ENCODE measurements at places on chromosomes 5 and 9.

DNA sequence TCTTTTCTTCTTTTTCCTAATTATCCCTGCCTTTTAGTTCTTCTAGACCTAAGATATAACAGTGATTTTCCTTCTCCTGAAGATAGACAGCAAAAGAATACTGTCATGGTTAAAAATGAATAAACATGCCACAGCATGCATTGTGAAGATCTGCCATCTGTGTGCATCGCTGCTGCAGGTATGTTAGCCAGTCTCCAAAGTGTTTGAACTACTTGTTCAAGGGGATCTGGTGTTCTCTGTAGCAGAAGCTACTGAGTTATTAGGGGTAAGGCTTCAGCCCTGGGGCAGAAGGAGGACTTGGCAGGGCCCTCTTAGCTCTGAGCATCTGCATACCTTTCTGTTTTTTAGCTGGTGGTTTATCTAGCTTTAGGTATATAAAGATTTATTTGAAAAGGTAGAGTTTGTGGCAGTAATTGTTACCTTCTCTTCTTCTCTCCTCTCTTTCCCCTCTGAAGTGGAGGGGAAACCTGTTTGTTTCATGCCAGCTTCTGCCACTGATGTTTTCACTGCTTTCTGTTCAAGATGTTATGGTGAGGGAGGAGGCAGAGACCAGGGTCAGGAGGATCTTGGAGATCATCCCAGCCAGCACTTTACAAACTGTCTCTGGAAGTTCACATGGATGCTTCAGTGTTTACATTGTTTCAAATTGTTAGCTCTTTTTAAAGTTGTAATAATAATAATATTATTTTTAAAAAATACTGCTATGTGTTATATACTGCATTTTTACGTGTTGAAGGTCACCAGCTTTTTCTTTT, 25.2 kb downstream of the GALNT10 start:
- no peak for DNase-seq

GRCh38 chr5:10400831-10401230, 40.8 kb upstream of the ROPN1L start:
- DNase-seq = no peak

GRCh38 chr9:112520656-112521055, 34.0 kb downstream of the KIAA1958 start:
- DNase-seq = no peak

- DNase-seq = no peak
Measured at GRCh38 chr5:74281166-74281565, 359.4 kb downstream of the ENC1 start.

DNA sequence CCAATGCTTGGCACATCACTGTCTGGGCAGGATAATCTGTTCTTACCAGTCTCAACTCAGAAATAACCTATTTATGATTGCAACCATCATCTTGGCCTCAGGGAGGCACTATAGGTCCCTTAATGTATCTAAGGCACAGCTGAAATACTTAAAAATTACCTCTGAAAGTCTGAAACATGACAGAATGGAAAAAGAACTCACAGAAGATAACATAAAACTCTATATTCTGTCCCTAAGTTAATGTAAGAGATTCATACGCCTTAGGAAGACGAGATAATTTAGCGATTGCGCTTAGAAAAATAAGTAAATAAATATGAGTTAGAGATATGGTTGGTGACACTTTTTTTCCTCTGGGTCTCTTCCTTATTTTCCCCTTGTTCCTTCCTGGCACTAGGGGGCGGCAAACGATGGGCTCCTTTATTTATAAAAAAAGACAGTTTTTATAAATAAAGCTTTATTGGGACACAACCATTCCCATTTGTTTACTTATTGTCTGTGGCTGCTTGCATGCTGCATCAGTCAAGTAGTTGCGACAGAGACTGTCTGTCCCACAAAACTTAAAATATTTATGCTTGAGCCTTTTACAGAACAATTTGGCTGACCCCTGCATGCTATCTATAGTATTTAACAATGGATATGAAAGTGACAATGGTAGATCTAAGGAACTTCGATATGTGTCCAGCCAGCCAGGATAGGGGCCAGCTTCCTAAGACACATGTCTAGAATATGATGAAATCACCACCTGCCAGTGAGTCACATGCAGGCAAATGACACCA, 79.6 kb downstream of the PDE4D start:
- DNase-seq = no peak

- DNase-seq = no peak
Measured at GRCh38 chr5:174294891-174295620, 249.6 kb downstream of the NSG2 start.

DNA sequence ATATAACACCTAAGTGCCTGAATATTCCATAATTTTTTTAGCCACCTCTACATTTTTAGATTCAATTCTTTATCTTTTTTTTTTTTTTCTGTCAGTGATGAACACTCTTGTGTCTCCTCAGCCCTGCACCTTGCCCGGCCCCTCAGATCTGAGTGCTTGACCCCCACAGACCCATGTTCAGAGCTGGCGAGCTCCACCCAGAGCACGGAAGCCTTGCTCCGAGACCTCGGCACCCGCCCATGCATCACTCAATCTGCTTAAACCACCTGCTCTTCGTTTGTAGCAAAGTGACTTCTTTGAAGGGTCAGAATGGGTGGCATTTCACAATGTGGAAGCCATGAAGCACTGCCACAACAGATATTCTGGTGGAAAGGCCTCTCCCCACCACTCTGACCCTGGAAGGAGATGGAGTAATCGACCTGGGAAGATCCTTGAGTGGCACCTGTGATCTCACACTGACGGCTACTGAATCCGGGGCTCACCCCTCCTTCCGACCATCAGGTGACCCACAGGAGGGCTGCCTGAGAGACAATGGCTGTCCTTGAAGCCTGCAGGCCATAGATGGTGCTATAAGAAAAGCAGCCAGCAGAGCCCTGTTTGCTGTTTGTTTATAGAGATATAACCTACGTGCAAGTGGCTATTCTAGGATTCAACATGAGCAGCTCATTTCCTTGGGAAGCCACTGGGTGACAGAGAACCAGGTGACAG, 261.1 kb upstream of the IRX4 start:
- DNase-seq = no peak

Data from GM04503 (cell line).